ENCODE measurements at places on chromosomes 3 and 15.

DNA sequence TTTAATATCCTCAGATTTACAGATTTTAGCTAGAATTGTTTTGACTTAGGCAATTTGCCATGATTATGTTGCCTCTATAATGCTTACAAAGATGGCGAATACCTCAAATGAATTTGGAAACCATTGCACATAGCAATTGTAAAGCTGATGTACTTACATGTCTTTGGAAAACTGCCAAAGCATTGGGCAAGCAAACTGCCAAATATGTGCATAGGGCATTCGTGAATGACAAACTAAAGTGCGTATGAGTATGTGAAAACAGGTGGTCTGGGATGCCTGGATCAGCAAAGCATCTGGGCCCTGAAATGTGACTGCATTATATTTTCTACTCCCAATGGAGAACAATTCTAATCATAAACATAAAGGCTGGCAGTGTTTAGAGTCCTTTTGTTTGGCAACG lies 445.3 kb upstream of the ROBO1 start:
- no peak for DNase-seq

DNA sequence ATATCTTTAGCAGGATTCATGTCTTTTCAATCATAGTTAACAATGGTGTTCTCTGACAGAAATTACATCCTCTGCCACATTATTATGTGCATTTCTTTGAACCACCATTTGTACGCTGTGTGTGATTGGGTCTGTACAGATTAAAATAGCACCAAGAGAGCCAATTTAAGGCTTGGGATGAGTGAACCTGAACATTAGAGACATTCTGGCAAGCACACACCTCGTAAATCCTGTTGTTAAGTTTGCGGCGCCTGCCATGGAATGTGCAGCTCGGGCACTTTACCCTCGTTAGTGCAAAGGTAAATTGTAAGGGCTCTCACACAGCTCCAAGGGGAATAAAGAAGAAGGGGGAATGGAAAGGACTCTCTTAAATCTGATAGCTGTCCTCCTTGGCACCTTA lies 482.4 kb upstream of the DPPA4 start:
- no peak for DNase-seq

GRCh38 chr3:151581035-151581434 lies 120.2 kb upstream of the IGSF10 start:
- no peak for DNase-seq

- no peak for DNase-seq
Observed at GRCh38 chr3:146903927-146904326, 298.8 kb upstream of the PLSCR5 start.

GRCh38 chr3:55288657-55289056 lies 198.4 kb downstream of the WNT5A start:
- no peak for DNase-seq

DNA sequence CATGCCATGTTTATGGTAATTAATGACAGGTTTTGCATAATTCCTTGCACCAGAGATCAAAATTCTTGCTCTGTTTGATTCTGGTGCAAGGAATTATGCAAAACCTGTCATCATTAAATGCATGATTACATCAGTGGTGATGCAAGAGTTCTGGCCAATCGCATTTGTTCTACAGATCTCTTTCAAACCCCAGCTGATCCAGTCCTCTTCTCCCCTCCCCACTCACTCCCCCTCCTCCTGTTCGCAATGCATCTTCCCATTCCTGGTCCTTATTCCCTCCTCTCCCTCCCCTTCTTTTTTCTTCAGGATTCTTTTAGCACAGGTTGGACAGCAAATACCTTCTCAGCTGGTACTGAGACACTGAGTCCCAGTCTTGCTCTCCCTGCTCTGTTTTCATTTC lies 82.1 kb downstream of the GABRB3 start:
- DNase-seq: no peak

DNA sequence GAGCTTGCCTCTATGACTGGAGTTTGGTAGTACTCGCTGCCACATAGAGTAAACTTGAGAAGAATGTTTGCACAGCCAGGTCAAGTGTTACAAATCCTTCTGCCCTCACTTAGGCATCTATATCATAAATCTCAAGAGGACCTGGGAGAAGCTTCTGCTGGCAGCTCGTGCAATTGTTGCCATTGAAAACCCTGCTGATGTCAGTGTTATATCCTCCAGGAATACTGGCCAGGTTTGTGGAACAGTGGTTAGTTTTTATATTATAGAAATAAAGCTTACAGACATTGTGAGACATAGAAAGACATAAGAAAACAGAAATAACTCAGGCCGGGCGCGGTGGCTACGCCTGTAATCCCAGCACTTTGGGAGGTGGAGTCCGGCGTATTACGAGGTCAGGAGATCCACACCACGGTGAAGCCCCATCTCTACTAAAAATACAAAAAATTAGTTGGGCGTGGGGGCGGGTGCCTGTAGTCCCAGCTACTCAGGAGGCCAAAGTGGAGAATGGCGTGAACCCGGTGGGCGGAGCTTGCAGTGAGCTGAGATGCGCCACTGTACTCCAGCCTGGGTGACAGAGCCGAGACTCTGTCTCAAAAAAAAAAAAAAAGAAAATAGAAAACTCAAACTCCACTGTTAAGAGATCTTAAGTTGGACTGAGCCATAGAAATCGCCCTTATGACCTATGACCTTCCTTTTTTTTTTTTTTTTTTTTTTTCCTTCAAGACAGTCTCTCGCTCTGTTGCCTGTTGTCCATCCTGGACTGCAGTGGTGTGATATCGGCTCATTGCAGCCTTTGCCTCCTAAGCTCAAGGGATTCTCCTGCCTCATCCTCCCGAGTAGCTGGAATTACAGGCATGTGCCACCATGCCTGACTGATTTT lies 2.2 kb downstream of the RPSA start:
- no peak for DNase-seq

- DNase-seq: no peak
Observed at GRCh38 chr3:148648685-148649352, 48.9 kb upstream of the AGTR1 start.

- DNase-seq: no peak
Observed at GRCh38 chr3:128063865-128064264, 11.6 kb downstream of the SEC61A1 start.

GRCh38 chr3:119211803-119212202 lies 28.9 kb downstream of the B4GALT4 start:
- no peak for DNase-seq

DNA sequence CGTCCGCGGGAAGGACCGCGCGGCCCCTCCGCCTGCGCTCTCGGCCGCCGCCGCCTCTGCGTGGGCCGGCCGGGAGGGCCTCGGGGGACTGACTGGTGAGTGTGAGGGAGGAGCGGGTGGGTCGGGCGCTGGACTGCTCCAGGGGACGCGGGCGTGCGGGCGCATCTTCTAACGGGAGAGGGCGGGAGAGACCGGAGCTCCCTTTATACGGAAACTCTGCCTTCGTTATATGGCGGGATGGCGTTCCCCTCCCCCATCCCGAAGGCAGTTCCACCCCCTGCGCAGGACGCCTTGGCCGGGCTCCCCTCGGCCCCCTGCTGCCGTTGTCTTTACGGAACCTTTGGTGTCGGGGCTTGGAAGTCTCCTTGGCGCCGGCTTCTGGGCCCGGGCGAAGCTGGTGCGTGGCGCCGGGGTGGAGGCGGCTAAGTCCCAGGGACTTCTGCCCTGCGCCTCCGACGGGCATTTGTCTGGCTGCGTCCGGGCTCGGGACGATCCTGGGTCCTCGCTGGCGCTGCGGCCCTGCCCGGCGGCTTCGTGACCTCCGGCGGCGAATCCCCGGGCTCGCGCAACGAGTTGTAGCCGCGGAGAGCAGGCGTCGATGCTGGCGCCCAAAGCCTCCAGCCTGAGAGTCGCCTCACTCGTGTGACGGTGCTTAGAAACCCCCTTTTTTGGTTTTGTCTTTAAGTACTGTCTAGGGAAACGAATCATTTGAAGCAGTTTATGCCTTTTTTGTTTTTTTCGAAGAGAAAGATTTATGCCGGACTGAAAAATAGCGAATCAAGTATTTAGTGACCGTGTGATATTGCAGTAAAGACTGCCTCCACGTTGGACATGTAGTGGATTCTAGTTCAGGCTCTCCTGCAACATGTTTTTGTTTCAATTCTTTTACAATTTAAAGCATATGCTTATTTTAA lies 623 bp downstream of the ZNF639 start:
- peak; percentile 35 for DNase-seq

DNA sequence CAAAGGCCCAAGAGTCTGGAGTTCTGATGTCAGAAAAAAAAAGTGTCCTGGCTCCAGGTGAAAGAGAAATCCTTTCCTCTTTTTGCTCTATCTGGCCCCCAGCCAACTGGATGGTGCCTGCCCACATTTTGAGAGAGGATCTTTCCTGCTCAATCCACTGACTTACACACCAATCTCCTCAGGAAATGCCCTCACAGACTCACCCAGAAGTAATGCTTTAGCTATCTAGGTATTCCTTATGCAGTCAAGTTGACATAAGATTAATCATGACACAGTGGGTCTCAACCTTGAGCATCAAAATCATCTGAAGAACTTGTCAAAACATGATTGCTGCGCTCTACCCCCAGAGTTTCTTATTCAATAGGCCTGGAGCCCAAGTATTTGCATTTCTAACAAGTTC lies 31.2 kb downstream of the STRIT1 start:
- no peak for DNase-seq

- no peak for DNase-seq
Observed at GRCh38 chr15:51737522-51738305, at the start of gene LYSMD2. Gene LYSMD2, minus strand, starts transcription at chr15:51737655. Its CDS starts 33 bp downstream, at chr15:51737622.

GRCh38 chr3:151430821-151431484 lies 29.9 kb downstream of the IGSF10 start:
- DNase-seq: no peak

DNA sequence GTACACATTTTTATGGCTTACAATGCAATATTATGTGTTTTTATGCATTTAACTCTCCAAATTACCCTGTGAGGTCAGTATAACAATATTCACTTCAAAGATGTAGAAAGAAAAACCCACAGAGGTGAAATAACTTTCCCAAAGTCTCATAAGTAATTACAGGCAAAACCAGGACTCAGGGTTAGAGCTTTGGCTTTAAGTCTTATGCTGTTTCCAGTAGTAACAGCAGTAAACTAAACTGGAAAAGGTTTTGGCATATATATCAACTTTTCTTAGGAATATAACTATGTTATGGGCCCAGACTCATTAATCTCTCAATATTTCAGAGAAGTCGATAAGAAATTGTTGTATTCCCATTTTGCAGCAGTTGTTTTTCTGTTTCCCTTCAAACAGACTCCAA lies 206.3 kb upstream of the KCNMB2 start:
- DNase-seq: no peak

GRCh38 chr15:37679627-37680026 lies 254.8 kb upstream of the TMCO5A start:
- DNase-seq: no peak

DNA sequence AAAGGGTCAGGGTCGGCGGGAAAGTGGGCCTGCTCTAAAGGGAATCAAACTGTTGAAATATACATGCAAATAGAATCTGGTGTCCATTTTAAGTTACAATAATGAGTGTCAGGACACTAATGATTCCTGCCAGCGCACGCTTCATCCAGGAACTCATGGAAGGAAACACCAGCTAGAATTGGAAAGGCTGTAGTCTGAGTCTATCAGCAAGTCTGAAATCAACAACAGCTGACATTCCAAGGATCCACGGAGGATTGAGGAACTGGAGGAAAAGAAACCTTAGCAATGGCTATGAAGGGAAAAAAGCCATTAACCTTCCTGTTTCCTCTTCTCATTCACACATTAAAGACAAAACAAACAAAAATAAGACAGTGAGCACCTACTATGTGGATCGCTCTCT lies 1063.1 kb downstream of the NTRK3 start:
- no peak for DNase-seq

GRCh38 chr15:46461416-46461815 lies 826.6 kb downstream of the SQOR start:
- no peak for DNase-seq

- DNase-seq: no peak
Observed at GRCh38 chr3:170274641-170275040, 52.4 kb downstream of the PRKCI start.

GRCh38 chr3:108863799-108864135 lies 41.2 kb downstream of the TRAT1 start:
- DNase-seq: no peak

- no peak for DNase-seq
Observed at GRCh38 chr3:69081583-69082262, 1.6 kb upstream of the UBA3 start.

- DNase-seq: no peak
Observed at GRCh38 chr15:40155270-40155910, 5.5 kb upstream of the BUB1B start.

DNA sequence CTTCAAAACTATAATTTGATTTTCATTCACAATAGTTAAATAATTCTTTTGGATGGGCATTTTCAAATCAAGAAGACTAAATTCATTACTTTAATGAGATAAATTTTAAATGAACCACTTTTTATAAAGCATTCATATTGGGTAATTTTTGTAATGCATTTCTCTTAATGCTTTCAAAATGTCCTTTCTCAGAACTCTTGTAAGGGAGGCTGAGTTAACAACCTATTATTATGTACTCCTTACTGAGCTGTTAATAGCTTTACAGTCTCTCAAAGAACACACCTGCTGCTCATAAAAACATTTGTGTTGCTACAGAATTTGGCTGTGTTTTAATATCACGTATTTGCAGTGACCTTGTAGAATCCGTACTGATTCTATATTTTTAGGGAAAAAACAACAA lies 334.0 kb upstream of the ARL6 start:
- no peak for DNase-seq

DNA sequence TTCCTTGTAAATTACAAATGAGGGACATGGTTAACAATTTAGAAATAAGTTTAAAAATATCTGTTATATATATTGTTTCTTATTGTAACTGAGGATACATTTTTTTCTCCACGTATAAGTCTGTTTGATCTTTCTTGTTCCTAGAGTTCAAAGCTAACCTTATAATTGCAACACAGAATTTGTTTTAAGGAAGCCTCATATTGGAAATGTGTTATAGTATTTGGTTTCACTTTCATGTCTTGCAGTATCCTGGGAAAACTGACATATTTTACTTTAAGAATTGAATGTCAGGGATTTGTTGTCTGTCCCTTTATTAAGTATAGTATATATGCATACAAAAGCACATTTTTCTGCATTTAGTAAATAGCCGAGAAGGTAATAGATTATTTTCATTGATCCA lies 23.5 kb upstream of the NIT2 start:
- DNase-seq: no peak

DNA sequence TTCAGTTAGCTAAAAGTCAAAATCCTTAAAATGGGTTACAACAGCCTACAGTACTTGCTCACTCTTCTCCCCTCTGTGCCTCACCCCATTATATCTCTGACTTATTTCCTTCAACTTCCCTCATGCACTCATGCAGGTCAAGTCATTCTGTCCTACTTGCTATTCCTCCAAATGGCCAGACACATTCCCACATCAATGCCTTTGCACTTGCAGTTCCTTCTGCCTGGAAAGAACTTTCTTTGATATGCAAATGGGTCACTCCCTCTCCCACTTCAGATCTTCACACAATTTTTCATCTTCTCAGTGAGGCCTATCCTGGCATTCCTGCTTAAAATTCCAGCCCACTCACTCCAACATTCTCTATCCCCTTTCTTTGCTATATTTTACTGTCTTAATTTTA lies 547.2 kb upstream of the TGFBR2 start:
- no peak for DNase-seq

GRCh38 chr3:121836064-121836463 lies 1.1 kb downstream of the EAF2 start:
- no peak for DNase-seq
